ENCODE measurements at places on chromosomes 12 and 14.

- DNase-seq = no peak
Observed at GRCh38 chr14:74552623-74553022, 59.1 kb downstream of the ISCA2 start.

GRCh38 chr14:93011650-93012325 is 88.8 kb downstream of the CHGA start:
- DNase-seq = no peak

DNA sequence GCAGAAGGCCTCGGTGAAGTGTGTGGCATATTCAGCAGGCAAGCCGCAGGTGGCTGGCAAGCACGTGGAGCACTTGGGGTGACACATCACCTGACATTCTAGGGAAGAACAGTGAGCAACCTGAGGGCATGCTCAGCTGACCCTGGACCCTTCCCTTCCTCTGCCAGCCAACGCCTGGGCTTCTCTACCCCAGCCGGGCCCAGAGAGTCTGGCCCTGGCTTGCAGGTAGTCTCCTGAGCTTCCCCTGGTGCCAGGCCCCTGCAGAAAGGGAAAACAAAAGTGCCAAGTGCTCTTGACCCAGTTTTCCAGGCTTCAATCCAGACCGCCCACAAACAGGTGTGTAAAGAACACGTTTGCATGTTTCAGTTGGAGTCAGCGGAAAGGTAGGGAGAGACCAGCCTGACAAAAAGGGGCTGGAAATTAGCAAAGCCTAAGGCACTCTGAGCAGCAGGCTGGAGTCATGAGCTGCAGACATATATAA is 45.7 kb downstream of the PRKAB1 start:
- no peak for DNase-seq

- DNase-seq = no peak
Observed at GRCh38 chr14:87643005-87643404, 350.0 kb downstream of the GALC start.

DNA sequence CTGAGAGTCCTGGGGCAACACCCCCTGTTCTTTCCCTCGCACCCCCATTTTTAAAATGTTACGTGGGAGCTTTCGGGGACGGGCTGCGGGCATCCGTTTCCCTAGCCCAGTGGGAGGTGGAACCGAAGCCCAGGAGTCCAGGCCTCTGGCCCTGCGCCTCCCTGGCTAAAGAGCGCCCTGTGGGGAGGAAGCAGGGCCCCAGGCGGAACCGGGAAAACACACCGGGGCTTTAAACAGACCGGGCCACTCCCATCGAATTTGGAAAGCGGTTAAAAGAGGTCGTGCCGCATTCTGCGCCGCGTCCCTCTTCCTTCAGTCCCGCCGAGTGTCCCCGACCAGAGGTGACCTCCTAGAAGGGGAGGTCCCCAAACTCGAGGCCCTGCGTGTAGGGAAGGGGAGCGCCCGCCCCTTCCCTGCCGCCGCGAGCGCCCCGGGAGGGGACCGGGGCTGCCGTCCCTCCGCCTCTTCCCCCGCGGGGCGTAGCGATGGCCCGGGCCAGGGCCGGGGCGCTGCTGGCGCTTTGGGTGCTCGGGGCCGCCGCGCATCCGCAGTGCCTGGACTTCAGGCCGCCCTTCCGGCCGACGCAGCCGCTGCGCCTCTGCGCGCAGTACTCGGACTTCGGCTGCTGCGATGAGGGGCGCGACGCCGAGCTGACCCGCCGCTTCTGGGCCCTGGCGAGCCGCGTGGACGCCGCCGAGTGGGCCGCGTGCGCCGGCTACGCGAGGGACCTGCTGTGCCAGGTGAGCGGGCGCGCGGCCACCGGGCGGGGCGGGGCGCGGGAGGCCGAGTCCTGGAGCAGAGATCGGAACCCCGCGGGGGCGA is at the start of gene HHIPL1:
HHIPL1 (plus strand) TSS at position 407 of the 822 bp plus-strand sequence; CDS start at position 486, 79 bp downstream.
- DNase-seq = no peak

GRCh38 chr12:100699209-100699608 is 95.4 kb upstream of the ANO4 start:
- DNase-seq = no peak

GRCh38 chr14:60275932-60276331 is 26.9 kb downstream of the PPM1A start:
- DNase-seq = no peak

DNA sequence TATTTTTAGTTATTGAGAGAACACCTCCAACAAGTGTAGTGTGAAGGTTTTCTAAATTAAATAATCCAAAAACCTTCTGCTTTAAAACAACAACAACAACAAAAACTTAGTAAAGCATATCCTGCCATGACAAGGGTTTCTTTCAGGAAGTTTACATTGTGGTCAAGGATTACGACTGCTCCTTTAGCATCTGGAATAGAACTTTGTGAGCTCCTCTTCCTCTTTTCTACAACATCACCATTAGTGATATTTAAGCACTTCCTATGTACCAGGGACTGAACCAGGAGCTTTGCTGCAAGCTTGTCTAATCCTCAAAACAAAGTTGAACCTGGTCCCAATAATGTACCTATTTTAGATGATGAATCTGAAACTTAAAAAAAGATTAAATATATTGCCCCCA is 315.4 kb upstream of the KITLG start:
- no peak for DNase-seq

GRCh38 chr12:38427442-38427841 is 110.9 kb downstream of the ALG10B start:
- DNase-seq = no peak

- DNase-seq = no peak
Observed at GRCh38 chr12:14826491-14826890, 12.5 kb upstream of the SMCO3 start.

GRCh38 chr12:107319533-107320032 is 226.2 kb upstream of the CRY1 start:
- DNase-seq = no peak

DNA sequence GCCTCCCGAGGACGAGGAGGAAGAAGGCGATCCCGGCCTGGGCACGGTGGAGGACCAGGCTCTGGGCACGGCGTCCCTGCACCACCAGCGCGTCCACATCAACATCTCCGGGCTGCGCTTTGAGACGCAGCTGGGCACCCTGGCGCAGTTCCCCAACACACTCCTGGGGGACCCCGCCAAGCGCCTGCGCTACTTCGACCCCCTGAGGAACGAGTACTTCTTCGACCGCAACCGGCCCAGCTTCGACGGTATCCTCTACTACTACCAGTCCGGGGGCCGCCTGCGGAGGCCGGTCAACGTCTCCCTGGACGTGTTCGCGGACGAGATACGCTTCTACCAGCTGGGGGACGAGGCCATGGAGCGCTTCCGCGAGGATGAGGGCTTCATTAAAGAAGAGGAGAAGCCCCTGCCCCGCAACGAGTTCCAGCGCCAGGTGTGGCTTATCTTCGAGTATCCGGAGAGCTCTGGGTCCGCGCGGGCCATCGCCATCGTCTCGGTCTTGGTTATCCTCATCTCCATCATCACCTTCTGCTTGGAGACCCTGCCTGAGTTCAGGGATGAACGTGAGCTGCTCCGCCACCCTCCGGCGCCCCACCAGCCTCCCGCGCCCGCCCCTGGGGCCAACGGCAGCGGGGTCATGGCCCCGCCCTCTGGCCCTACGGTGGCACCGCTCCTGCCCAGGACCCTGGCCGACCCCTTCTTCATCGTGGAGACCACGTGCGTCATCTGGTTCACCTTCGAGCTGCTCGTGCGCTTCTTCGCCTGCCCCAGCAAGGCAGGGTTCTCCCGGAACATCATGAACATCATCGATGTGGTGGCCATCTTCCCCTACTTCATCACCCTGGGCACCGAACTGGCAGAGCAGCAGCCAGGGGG is 979 bp downstream of the KCNA5 start:
- no peak for DNase-seq

DNA sequence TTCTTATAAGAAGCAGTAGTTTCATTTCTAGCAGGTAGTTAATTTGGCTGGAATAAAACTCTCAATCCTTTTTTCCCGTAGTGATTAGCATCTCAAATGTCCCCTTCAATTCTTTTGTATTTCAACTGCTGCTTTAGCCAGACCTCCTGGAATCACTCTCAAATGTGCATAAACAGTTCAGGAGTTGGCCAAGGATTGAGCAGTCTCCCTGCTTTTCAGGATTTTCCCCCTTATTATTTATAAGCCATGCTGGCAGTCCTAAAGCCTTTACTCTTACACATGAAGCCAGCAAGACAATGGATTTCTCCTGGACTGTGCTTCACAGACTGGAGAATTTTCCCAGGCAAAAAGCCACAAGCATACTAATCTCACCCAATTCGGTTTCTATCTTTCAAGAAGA is 950.1 kb downstream of the VRK1 start:
- DNase-seq = no peak

DNA sequence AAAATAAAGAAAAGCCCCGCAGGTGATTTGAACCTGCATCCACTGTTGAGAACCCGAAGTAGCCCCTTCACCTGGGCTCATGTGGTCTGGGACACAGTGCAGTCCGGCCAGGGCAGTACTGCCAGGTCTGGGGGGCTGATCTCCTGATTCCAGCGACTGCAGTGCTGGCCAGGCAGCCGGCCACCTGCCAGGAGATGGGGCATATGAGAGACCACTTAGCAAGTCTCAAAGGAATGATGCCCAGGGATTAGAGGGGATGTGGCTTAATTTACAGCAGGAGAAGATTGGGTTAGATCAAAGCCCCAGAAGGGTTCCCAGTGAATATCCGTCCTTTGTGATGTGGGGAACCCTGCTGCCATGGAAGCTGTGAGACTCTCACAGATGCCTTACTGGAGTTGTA is 113.3 kb downstream of the PRMT8 start:
- DNase-seq = no peak

DNA sequence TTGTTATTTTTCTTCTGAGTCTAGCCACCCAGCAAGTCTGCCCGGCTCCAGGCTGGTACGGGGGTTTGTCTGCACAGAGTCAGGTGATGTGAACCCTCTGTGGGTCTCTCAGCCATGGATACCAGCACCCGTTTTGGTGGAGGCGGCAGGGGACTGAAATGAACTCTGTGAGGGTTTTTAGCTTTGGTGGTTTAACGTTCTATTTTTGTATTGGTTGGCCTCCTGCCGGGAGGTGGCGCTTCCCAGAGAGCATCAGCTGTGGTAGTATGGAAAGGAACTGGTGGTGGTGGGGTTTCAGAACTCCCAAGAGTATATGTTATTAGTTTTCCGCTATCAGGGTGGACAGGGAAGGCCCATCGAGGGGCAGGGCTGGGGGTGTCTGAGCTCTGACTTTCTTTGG is 5.3 kb upstream of the SERPINA4 start:
- DNase-seq = no peak

DNA sequence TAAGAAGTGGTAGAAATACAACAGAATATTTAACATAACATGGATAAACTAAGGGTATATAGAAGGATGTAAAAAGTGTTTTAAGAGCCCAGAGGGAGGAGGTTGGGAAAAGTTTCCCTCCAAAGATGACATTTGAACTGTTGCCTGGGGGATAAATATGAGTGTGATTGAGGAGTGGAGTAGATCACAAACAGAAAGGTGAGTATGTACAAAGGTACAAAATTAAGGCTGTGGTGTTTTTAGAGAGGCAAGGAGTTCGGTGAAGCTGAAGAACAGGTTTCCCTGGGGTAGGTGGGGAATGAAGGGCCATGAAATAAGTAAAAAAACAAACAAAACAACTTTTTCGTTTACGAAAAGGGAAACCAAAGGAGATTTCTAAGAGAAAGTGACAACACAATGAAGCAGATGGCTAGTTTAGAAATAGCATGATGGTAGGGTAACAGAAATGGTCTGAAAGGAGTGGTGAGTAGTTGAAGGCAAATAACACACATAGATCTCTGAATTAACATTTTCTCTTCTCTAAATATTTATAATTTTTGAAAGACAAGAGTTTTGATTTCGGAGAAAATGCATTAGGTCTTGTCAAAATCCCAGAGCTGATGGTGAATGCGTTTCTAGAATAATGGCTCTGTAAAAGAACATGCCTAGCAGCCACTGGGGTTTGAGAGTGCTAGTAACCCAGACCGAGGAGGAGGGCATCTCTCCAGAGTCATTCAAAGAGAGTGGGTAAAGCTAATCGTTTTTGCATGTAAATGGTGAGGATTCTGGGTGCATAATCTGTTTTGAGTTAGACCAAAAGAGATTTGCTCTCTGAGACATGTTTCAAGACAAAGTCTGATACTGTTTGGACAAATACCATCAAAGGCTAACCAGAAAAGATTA is 240.4 kb upstream of the DCN start:
- DNase-seq = no peak

GRCh38 chr12:66270613-66271012 is 31.7 kb upstream of the HELB start:
- DNase-seq = no peak

- DNase-seq = no peak
Observed at GRCh38 chr12:58648176-58648575, 272.1 kb downstream of the LRIG3 start.

DNA sequence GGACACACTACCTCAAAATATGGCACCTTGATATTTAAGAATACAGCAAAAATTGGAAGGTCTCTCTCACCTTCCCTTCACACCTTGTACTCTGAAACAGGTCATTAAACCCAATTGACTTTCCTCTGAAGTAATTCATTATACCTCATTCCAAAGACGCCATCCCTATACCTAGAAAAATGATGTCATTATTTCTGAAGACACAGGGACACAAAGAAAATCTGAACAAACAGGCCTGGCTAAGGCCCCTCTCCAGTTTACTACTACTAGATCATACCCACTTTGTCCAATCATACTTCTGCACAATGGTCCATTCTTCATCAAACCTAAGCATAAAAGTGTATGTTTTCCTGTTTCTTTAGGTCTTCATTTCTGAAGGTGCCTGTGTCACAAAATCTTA is 156.9 kb downstream of the RASSF9 start:
- DNase-seq = no peak

GRCh38 chr12:124174451-124175348 is 120.2 kb upstream of the RFLNA start:
- DNase-seq = no peak

- no peak for DNase-seq
Observed at GRCh38 chr12:119008691-119009221, 27.4 kb downstream of the SRRM4 start.

DNA sequence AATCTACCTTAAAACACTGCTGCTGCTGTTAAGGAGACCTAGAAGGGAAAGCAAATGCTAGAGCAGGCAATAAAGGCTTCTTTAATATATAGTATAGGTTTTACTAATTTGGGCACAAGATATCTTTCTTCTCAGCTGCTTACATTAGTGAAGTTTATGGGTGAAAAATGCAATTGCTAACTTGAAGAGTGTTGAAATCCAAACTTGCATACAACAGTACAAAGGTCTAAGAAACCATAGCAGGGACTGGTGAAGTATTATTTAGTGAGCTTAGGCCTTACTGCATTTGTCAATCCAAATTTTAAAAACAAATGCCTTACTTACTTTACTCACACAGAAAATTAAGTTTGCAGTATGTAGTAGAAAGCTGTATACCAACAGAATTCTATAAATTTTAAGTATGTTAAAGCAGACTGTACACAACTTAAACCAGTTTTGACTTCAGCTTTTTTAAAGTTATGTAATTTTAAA is 1.4 kb upstream of the AP4S1 start:
- no peak for DNase-seq
